ENCODE measurements at places on chromosomes 12 and 14. TPM values are rescaled to one million over a fixed set of nuclear protein-coding genes. Genes with fewer than 3 reads are reported as not detected.

The KRR1 gene
- total RNA-seq = 85.1 TPM

GRCh38 chr12:27866373-27867101 is 86.5 kb upstream of the MANSC4 start:
- no peak for DNase-seq

DNA sequence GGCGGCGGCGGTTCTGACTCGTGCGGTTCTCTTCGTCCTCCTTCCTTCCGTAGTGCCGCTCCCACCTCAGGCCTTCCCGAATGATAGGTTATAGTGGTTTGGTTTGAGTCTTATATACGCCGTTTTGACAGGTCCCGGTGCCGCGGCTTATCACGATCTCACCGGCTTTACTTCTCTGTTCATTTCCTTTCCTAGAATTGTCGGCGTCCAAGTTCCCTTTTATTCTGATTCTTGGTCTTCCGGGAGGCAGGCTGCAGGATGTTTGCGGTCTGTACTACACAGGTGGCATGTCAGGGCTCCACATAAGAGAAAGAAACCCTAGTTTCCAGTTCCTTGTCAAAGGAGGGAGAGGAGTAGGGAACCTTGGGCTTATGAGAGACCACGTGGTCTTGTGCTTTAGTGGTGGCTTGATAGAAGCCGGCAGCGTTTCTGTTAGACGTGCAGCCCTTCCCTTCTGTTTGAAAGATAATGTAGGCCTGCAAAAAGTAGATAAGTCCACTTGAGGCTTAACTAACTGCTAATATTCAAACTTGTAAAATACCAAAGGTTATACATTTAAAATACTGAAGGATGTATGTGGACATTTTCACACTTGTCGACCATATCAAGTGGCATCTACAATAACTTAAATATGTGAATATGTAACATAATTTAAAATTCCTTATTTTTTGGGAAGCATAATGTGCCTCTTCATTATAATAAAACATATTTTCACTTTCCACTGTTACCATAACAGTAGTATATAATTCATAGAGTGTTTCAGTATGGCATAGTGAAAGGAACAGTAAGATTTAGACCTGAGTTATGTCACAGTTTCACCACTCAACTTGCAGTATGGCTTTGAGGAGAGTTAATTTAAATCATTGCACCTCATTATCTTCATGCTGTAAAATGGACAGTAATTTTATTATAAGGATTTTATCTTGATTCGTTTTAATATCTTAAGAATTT is 804 bp downstream of the USP15 start:
- DNase-seq = peak; percentile 53

GRCh38 chr14:61963926-61964325 is 201.7 kb downstream of the SNAPC1 start:
- no peak for DNase-seq

- no peak for DNase-seq
These were observed 338.8 kb downstream of the DPF3 start for GRCh38 chr14:72554994-72555608.

The TROAP gene
- 3.1 TPM for total RNA-seq

- DNase-seq = no peak
These were observed 5.5 kb downstream of the ZFP36L1 start for GRCh38 chr14:68787092-68787992.

The PCED1B gene
- 60.9 TPM for total RNA-seq

GRCh38 chr12:128797119-128798118 is 26.3 kb downstream of the SLC15A4 start:
- no peak for DNase-seq

The SLC25A47 gene
- not detected for total RNA-seq

- no peak for DNase-seq
These were observed 3.0 kb downstream of the ZBTB1 start for GRCh38 chr14:64507376-64508156.

All from activated B cell treated with CpG ODN at 0.5 μM for 24 hours (primary cell).